Keratinocyte (primary cell): ENCODE measurements at places on chromosomes 16 and 17.

- DNase-seq: no peak
Observed at GRCh38 chr17:65553646-65554552, 7.5 kb downstream of the AXIN2 start.

- no peak for DNase-seq
Observed at GRCh38 chr16:72956124-72957064, 91.5 kb downstream of the ZFHX3 start.

- no peak for DNase-seq
Observed at GRCh38 chr17:301681-302299, 50.8 kb downstream of the RPH3AL start.

DNA sequence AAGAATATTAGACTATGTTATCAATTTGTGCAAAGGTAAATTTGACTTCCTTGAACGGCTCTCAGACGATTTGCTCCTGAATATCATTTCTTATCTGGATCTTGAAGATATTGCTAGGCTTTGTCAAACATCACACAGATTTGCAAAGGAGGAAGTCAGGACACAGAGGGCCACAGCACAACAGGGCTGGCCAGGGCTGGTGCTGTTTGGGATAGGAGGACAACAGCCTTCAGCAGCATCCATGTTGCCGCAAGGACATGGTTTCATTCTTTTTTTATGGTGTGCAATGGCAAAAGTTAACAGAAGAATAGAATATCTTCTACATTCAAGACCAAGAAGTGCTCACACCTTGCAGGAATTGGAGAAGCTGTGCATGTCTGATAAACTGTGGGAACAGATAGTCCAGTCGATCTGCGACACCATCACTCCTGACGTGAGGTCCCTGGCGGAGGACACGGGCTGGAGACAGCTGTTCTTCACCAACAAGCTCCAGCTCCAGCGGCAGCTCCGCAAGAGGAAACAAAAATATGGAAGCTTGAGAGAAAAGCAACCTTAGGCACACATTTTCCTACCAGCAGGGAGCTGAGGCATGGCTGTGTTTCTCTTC, 59.8 kb downstream of the KPNA2 start:
- no peak for DNase-seq

DNA sequence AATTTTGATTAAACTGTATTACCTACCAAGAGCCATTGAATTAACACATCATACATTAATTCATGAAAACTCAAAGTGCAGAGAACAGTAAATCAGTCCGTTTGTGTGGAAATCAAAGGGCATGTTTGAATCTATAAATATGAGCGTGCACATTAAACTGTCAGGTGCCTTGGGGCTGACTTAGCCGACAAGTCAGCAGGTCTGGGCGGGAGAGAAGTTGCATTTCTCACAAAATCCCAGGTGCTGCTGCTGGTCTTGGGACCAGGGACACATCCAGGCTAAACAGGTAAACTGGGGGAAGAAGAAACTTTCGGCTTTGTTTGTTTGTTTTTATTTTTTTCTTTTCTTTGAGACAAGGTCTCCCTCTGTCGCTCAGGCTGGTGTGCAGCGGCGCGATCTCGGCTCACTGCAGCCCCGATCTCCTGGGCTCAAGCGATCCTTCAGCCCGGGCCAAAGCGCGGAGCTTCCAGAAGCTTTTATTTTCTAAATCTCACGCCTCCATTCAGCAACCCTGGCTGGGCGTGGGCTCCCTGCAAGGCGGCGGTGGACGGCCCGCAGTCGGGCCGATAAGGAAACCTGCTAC, 213.9 kb downstream of the MRTFB start:
- no peak for DNase-seq

GRCh38 chr17:44005527-44006271, 1.3 kb downstream of the NAGS start:
- DNase-seq: no peak

DNA sequence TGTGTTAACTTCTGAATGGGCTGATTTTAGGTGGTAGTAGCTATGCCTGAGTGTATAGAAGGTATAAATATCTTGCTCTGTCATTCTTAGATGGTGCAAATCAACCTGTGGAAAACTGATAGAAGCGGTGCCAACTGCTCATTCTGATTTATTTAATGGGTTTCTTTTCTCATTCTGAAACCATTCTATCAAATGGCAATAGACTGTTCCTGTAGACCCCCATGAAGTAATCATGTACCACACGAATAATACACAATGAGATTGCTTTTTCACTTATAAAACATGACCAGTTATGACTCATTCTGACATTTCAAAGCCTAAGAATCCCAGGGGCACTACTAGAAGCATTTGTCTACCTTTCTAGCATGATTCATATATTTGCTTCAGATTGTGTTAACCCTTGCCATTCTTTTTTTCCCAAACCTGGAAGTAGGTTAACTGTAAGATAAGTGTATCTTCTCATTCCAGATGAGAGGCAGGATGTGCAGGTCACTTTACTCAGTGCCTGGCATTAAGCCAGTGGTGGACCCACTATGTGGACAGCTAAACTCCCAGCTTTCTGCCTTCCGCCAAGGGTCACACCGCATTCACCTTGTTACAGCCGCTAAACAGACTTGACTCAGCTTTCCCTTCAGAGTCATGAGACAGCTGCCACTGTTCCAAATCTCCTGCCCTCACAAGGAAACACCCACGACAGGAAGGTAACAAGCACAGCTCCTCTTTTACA, 16.4 kb upstream of the SLC16A11 start:
- peak; percentile 75 for DNase-seq

- no peak for DNase-seq
Observed at GRCh38 chr17:73941919-73942530, 261.5 kb upstream of the RPL38 start.

- DNase-seq: no peak
Observed at GRCh38 chr17:59688496-59688895, 18.7 kb downstream of the PTRH2 start.

DNA sequence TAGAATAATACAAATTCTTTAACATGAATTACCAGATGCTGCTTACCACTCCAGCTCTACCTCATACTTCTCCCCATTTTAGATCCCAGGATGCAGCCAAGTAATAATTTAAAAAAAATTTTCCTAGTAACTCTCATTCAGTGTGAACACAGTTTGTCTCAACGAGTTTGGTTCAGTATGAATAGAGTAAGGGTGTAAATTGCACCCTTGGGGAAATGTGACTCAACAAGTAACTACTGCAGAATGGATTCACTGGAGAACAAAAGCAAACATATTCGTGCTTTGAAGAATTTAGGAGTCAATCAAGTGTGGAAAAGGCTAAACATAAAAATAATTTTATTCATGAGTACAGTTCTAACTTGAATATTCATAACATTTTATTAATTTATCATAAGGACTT, 23.0 kb downstream of the KCNJ16 start:
- DNase-seq: no peak

- DNase-seq: no peak
Observed at GRCh38 chr17:33334703-33335102, 41.6 kb upstream of the ASIC2 start.

DNA sequence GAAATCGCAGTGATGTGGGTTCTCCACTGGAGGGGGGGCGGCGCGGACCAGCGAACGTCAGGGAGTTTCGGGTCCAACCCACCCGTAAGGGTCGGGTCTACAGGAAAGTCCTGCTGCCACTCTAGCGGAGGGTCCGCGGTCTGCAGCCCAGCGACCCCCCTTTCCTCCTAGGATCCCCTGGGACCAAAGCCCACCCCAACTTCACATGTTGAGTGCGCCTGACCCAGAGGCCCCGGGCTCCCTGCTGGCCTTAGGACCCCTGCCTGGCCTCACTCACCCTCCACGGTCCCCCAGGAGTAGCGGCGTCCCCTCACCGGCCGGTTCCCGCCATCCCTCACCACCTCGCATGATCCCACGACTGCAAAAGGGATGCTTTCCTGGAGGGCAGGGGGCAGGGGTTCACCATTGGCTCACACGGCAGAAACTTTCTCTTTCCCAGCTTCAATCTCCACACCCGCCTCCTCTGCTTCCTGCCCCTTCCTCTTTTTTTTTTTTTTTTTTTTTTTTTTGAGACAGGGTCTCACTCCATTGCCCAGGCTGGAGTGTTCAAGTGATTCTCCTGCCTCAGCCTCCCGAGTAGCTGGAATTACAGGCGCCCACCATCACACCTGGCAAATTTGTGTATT, 3.1 kb downstream of the SEPTIN1 start:
- DNase-seq: no peak

- DNase-seq: no peak
Observed at GRCh38 chr17:30239089-30239462, 3.6 kb upstream of the SLC6A4 start.

DNA sequence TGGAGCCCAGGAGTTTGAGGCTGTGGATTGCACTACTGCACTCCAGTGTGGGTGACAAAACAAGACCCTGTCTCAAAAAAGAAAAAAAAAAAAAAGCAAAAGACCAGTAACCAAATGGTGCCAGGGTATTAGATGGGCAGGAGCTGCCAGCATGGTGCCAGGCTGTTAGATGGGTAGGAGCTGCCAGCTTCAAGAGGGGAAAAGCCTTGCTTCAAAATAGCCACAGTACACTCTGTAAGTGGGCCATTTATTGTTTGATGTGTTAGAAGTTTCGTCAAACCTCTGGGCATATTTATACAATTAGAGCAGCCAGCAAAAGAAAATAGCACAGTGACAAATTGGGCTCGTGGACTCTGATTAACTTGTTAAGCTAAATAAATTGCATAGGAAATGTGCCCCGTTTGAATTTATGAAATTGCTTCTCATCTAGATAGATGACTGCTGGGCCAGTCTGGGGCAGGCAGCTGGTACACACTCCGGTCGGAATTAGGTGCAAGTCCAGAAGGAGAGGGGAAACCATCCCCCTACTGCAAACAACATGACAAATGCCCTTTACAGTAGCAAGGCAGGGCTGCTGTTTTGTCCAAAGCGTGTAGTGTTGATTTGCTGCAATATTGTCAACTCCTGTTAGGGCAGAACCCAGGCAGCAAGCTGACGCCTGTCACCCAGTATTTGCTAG, 126.3 kb upstream of the IRX3 start:
- DNase-seq: no peak

GRCh38 chr16:56716761-56717160, 13.2 kb upstream of the NUP93 start:
- DNase-seq: no peak

GRCh38 chr17:83192161-83192788, 112.9 kb downstream of the METRNL start:
- DNase-seq: no peak

DNA sequence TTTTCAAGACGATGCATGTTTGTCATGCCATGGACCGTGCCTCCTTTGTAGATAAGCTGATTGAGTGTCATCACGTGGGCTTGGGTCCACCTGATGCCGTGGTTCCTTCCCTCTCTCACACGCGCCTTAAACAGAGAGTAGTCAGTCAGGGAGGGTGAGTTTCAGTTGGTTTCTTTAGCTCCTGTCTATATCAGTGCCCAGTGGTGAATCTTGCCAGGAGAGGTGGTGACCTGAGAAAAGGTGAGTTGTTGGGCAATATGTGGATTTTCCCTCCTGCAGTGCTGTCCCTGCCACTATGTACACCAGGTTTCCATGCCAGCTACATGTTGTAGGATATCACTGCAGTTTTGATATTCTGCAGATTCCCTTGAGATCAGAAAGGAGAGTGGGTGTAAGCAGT, 129.7 kb downstream of the LAT start:
- DNase-seq: no peak

DNA sequence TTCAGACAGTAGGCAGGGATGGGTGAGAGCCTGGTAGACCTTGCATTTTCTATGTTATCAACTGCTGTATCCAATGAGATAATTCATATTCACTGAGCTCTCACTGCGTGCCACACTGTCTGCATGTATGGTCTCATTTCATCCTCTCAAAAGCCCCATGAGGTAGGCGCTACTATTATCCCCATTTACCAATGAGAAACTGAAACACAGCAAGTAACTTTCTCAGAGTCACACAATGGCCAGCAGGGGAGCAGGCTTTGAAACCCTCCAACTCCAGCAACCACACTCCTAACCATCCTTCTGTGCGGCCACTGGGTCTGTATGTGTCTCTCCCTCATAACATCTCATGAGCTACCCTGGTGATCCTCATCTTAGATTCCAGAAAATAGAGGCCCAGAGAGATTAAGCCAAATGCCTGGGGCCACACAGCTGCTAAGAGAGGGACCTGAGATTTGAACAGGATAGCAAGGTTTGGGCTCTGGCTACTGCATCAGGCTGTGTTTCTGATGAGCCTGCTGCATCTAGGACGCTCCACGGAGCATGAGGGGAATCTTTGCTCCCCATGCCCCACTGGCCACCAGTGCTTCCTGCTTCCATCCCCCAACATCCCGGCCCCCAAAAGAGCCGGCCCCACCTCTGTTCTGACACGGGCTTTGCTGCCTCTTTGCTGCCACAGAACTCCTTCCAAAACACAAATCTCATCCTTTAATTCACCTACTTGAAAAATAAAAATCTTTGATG, 3.2 kb downstream of the CCR7 start:
- no peak for DNase-seq

DNA sequence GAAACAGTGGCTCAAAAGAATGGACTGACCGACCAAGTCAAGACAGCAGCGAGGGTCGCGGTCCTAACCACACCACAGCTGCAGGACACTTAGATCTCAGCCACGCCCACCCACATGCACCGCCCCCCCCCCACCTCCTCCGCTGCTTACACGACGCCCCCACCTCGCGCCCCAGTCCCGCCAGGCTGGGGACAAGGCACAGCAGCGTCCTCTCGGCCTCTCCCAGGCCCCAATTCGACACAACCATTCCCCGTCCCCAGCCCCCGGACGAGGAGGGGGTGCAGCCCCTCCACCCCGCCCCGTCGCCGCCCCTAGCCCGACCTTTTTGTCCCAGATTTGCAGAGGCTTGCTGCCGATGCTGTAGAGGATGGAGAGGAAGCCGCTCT, 477 bp downstream of the CFAP20 start:
- no peak for DNase-seq

DNA sequence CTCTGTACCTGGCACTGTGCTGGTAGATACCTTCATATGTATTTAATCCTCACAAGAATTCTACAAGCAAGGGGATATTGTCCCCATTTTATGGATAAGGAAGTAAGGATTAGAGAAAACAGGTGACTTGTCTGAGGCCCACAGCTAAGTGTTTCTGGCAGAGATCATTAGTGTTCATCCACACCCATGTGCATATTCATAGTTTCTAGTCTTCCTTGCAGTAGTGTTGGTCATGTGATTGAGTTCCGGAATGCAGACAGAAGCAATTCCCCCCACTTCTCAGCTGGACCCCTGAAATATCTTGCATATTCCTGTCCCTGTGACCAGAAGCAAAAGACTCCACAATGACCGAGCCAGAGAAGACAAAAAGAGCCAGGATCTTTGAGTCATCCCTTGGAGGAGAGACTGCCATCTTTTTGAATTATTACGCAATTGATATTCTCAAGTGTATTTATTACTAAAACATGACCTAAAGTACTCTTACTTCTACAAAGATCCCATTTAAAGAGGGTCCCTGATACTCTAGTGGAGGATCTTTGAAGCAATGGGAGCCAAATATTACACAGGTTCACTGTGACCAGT, 43.4 kb downstream of the SOX9 start:
- no peak for DNase-seq

GRCh38 chr17:39462631-39463375, 1.5 kb downstream of the CDK12 start:
- DNase-seq: no peak

GRCh38 chr16:27985981-27986380, 77.5 kb downstream of the GSG1L start:
- DNase-seq: no peak

- DNase-seq: peak; percentile 1
Observed at GRCh38 chr17:56292010-56292409, 138.7 kb downstream of the ANKFN1 start.
